ENCODE measurements at places on chromosomes 5 and 9.

DNA sequence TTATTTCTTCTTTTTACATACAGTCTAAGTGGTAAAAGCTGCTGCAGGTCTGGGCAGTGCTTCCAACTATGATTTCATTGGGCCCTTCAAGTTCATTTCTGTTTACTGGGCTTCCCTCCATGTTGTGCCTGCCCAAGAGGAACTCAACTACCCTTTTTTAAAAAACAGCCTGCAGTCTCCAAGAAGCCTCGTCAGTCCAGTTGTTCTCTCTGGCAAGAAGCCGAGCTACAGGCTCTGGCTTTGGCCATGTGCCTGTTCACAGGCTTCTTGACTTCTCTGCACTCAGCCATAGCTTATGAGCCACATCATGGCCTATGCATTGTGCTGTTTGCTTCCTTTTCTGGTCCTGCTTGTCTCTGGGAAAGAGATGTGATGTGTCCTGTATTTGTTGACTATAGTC is 119.7 kb upstream of the PJA2 start:
- no peak for DNase-seq

GRCh38 chr5:140251527-140251973 is 51.4 kb downstream of the PFDN1 start:
- DNase-seq: no peak

DNA sequence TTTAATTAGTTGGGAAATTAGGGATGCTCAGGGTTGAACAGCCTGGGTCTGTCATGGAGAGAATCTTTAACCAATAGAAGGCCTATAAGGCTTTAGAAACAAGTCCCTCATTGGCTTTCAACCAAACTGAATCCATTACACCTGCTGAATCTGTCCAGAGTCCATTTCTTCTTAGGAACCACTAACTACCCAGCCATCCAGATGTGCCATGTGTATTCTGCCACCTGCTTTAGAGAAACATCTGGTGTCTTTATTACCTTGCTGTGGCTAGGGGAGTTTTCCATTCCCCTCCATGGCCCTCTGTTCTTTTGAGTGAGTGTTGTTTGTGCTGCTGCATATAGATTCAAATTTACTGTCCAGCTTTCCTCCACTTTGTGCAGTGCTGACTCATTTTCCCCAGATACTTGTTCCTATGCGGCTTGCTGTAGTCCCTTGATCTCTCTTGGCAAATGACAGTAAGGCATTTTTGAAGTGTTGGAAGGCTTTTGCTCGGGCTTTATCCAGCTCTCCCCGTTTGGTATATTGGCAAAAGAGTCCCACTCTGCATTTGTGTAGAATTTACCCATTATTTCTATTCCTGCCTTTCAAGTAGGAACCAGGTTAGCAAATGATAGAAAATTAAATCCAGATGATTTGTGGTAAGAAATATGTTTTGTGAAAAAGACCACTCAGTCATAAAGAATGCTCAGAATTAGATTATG is 54.6 kb downstream of the NLN start:
- DNase-seq: no peak

DNA sequence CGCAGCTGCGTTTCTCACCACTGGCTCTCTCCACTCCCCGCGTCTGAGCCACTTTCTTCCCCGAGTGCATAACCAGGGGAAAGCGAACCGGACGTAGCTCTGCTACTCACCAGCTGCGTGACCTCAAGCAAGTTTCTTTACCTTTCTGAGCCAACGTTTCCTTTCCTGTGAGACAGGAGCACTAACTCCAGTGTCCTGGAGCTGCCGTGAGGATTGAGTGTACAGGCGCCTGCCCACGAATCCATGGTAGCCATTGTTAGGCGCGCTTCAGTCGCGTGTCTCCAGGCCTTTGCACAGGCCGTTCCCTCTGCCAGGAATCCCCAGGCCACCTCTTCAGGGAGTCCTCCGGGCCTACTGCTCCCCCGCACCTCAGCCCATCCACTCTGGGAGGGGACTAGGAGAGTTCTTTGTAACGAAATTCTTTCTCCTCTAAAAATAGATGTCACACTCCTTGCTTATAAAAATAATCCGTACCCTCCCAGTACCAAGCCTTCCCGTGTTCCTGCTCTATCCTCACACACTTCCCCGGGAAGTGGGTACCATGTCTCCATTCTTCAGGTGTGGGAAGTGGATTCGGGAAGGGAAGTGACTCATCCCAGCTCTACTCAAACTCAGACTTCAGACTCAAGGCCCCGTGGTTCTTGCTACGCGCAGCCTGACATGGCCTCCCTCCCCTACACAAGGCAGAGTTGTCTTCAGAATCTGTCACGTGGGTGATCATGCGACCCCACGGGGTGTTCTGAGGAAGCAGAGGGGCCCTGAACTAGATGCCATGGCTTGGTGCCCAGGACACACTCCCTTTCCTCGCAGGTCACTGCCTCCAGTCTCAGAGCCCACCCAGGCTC is 16.1 kb upstream of the CRB2 start:
- DNase-seq: no peak

Measured in stimulated activated naive CD4-positive, alpha-beta T cell (primary cell).